IMR-90 (cell line): ENCODE measurements at places on chromosomes 1 and 21. TPM values are rescaled to one million over a fixed set of nuclear protein-coding genes. Genes with fewer than 3 reads are reported as not detected.

DNA sequence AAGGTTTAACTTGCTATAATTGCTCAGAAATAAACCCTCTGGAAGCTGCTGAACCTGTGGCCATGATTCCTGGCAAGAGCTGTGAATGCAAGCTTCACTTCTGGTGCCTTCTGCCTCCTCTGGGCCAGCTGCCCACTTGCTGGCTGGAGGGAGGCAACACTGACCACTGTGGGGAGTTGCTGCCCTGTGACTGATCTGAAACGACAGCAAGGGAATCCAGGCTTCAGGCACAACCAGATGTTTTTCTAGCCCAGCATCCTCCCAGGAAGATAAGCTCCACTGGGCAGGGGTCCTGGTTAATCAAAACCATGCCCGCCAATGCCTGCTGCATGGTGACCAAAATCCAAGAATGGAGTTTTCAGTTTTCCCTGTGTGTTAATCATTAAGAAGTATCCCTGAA is 180.0 kb upstream of the HMGB4 start:
- DNase-seq = no peak

DNA sequence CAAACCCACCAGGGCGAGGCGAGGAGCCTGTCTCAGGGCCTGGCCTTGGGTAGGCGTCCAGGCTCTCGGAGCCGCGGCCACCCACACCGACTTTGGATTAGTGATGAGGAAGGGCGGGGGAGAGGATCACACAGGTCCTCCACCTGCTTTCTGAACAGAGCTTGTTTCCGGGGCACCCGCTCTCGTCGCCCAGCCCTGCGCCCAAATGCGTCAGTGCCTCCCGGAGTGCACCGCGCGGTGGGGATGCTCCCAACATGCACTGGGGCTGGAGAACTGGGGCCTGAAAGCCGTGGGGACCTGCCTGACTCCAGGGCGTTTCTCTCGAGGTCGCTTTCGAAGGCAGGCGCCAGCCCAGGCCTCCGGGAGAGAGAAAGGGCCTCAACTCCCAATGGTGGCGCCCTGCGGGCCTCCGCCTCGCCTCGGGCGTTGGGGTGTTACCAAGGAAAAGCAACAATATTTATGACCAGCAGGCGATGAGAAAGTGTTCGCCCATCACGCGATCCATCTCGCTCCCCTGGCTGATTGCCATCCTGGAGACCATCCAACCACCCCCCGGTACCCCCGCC is 8.9 kb upstream of the LHX8 start:
- DNase-seq = no peak

Gene CCDC24
- 1.4 and 1.7 TPM in 2 replicates for total RNA-seq

Gene TBX19
- 0.18 and 0.28 TPM in 2 replicates for total RNA-seq

Gene SIKE1
- total RNA-seq = 49.1 and 59.4 TPM in 2 replicates
